Epithelial cell of prostate (primary cell): ENCODE measurements at places on chromosomes 7 and 10.

DNA sequence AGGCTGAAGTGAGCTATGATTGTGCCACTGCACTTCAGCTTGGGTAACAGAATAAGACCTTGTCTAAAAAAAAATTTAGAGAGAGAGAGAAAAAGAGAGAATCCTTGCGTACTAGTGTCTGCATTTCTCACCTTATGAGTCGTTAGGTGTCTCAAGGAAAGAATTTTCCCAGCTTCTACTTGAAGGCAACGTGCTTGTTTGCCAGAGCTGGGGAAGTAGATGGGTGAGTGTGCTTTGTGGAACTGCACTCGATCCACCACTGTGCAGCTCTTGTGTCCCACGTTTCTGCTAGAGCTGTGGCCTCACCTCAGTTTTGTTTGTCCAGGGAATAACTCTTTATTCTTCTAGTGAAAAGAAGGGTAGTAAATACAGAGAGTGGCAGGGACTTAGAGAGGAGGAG, 38.9 kb downstream of the HDAC9 start:
- no peak for DNase-seq

GRCh38 chr7:112566442-112567324, 85.9 kb downstream of the LSMEM1 start:
- DNase-seq, result no peak

DNA sequence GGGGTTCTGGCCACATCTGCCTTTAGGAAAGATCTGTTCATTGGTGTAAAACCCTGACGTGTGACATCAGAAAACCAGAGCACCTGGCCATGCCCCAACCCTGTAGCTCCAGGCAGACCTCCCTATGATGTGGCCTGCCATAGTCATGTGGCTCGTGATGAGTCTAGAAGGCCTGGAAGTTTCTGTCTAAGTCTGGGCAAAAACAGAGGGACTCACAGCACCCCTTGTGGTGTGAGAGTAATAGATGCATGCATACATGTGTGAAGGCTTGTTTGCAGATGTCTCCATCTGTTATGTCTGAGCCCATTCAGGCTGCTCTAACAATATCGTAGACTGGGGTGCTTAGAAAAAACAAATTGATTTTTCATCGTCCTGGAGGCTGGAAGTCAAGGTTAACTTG, 309.3 kb downstream of the PAXIP1 start:
- DNase-seq, result no peak

GRCh38 chr7:22452142-22452959, 47.6 kb downstream of the STEAP1B start:
- no peak for DNase-seq

- DNase-seq, result no peak
Observed at GRCh38 chr10:19518632-19519031, 297.6 kb upstream of the PLXDC2 start.

GRCh38 chr10:73803680-73804286, 7.6 kb downstream of the NDST2 start:
- DNase-seq, result no peak

DNA sequence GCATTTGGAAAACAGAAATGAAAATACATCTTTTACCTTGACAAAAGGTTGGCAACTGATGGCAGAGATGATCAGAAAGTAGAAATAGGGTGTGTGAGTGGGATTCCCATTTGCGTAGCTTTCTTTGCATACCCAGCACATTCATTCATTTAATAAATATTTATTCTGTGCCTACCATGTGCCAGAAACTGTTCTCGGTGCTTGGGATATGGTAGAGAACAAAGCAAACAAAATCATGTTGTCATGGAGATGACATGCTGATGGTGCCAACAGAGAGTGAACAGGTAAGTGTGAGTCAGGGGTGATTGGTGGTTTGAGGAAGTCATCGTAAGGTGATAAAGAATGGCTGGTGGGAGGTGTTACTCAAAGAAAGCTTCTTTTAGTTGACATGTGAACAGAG, 45.4 kb downstream of the CACNB2 start:
- peak; percentile 49 for DNase-seq

DNA sequence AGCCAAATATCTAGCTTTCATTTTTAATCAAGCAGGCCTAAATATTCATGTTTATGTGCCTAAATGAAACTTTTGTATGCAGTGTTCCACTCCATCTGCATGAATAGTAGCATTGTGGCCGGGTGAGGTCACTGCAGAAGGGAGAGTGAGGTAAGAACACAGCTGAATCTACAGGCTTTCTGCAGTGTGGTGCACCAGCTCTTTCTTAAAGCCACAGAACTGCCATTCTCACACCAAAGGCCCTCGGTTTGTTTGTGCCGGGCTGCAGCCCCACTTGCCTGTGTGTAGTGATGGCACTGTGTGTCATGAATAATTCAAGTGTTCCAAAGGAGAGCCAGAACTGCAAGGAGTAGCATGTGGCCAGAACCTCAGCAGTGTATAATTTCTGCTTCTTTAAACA, 204.1 kb downstream of the TRIL start:
- DNase-seq, result no peak

GRCh38 chr10:88974446-88975376, 15.9 kb upstream of the FAS start:
- DNase-seq, result no peak

DNA sequence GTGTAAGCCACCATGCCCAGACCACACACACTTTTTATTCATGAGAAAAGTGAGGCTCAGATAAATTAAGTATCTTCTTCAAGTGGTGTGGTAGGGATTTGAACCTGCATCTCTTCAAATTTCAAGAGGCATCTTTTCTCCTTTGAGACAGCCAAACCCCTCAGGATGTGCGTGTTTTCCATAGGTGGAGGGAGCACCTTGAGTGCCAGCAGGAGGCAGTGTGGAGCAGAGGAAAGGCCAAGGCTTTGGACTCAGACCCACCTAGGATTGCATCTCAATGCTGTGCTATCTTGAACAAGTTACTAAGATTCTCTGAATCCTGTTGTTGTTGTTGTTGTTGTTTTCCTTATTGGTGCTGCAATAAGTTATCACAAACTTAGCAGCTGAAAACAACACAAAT, 40.2 kb upstream of the MYL10 start:
- no peak for DNase-seq

DNA sequence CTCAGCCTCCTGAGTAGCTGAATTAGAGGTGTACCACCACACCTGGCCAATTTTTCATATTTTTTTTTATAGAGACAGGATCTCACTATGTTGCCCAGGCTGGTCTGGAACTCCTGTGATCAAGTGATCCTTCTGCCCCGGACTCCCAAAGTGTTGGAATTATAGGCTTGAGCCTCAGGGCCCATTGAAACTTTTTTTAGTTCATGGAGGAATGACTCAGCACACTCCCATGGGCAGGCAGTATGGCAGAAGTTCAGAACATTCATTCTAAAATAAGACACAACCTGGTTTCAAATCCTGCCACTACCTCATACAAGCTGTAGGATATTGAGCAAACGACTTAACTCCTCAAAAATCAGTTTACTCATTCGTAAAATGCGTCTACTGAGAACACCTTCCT, 320.4 kb upstream of the SP8 start:
- DNase-seq, result no peak

- DNase-seq, result no peak
Observed at GRCh38 chr10:80271416-80271815, 18.0 kb downstream of the MAT1A start.

DNA sequence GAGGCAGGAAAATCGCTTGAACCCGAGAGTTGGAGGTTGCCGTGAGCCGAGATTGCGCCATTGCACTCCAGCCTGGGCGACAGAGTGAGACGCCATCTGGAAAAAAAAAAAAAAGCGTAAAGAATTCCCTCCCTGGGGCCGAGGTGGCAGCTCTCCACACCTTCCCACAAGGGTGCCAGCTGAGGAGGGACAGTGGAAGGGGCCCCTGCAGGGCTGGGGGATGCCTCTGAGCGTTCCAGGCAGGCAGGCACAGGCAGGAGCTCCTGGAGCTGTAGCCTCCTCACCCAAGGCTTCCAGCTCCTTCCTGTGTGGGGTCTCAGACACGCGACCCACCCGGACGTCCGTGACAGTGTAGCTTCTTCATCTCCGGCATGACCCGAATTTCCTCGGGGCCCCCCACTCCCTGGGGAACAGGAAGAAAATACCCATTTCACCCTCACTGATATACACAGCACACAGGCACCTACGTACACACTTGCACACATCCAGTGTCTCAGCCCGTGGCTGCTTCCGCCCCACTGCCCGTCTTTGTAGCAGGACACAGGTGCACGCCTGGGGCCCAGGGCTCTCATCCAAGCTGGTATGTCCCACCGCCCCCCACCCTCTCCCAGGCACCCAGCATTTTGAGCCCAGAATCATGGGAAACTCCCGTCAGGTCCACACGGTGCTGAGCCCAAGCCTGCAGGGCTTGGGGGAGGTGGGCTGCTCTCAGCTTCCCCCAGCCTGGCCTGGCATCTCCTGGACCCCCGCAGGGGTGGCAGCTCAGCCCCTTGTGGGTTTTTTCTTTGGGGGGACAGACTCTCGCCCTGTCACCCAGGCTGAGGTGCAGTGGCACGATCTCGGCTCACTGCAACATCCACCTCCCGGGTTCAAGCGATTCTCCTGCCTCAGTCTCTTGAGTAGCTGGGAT, 25.7 kb downstream of the GRIFIN start:
- no peak for DNase-seq

DNA sequence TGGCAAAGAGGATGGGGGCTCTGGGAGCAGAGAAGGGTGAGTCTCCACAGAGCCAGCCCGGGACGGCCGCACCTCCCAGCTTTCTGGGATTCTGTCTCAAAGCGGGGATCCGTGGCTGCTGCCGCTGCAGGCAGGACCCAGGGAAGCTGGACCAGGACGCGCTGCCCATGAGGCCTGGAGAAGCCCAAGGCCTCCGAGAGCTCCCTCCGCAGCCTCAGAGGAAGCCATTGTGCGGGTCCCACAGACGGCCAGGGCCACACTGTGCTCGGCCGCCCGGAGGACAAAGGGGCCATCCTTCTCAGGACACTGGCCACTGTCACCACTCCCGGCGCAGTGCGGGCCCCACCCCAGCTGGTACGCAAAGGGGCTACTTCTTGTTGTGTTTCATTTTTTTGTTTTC, 79.3 kb upstream of the PDGFA start:
- DNase-seq, result no peak

GRCh38 chr10:50234486-50234885, 16.8 kb downstream of the ASAH2 start:
- DNase-seq, result no peak

DNA sequence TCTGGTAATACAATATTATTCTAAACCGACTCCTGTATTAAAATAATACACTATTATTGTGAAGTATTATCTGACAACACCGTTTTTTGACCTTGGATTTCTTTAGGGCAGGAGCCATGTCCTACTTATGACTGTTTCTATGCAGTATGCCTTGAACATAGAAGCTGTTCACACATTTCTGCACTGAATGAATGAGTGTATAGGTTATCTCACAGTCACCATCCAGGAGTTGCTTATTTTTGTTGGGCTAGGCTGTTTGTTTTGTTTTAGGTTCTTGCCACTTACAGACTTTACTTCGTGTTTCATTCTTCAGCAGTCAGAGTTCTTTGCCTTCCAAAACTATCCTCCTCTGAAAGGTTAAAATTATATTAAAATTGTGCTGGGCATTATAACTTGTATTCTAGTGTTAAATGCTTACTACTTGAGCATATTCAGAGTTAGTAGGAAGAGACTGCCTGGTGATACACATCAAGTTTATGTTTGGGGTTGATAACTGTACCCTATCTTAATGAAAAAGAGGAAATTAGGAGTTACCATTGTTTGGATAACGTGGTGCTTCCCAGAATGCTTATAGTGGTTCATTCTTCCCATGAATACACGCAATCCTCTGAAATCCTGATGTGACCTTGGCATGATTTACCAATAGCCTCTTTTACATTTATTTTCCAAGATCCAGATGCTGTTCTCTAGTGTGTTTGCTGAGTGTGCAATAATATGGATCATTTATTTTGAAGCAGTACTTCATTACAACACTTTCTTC, 1.7 kb downstream of the RALA start:
- DNase-seq, result no peak

GRCh38 chr7:25805027-25805687, 346.8 kb upstream of the NFE2L3 start:
- DNase-seq, result no peak

DNA sequence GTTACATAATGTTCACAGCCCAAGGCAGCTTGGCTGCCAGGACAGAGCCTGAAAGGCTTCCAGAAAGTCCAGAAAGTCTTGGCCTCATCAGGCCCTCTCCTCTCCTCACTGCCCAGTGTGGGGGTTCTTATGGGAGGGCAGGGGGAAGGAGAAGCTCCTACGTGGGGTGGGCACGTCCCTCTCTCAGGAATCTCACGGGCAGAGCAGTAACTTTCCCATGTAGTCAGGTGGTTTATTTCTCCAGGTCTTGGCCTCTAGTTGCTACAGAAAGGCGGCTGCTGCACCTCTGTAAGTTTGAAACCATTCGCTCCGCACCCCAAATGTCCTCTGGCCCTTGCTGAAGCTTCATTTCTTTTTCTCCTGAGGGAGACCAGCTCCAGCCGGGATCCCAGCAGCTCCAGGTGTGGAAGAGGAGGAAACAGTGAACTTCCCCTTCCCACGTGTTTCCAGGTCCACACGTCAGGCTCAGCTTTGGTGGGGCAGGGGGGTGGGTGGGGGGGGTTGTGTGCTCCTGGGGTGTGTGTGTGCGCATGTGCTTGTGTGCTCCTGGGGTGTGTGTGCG, 320.3 kb downstream of the WDR37 start:
- DNase-seq, result no peak

DNA sequence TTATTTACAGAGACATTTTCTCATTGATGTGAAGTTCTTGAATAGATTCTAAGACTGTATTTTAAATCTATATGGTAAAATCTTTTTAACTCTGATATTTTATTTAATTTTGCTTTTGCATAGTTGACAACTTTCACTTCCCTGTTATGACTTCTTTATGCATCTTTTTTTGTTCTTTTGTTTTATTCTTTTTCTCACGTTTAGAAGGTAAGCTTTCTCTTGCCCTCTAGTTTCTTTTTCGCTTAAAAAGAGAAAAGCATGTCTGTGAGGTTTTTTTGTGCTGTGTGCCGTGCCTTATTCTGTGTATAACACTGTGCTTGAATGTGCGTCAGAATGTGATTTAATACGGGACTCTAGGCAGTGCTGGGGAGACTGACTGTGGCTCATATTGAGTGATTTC, 74.7 kb downstream of the AP3M1 start:
- DNase-seq, result no peak

- no peak for DNase-seq
Observed at GRCh38 chr7:129227646-129228578, 3.1 kb downstream of the AHCYL2 start.

- DNase-seq, result no peak
Observed at GRCh38 chr7:44277851-44278250, 47.5 kb downstream of the CAMK2B start.

DNA sequence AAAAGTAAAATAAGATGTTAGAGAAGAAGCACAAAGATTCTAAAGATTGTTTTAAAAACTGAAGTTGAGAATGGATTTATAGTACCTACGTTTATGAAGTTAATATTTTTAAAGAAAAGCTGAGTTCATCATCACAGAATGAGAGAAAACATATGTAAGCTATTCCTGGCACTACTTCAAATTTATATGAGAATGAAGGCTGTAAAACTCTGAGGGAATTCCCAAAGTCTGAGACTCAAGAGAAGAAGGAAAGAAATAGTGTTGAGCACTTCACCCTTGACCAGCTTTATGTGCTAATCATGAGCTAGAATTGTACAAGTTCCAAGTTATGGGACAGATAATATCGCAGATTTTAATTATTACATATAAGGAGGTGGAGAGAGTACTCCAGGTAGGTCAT, 323.7 kb upstream of the GNAI1 start:
- no peak for DNase-seq

GRCh38 chr10:11317936-11318670, 293.3 kb downstream of the USP6NL start:
- DNase-seq, result no peak
